NCI-H510A treated with DMSO at 0.1 percent for 48 hours (cell line): ENCODE measurements at places on chromosomes 12 and 14.

DNA sequence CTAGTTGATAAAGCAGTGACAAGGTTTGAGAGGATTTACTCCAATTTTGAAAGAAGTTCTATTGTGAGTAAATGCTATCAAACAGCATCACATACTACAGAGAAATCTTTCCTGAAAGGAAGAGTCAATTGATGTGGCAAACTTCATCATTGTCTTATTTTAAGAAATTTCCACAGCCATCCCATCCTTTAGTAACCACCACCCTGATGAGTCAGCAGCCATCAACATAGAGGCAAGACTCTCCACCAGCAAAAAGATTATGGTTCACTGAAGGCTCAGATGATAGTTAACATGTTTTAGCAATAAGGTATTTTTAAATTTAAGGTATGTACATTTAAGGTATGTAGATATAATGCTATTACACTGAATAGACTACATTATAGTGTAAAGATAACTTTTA lies 122.1 kb upstream of the ARHGAP5 start:
- no peak for DNase-seq

DNA sequence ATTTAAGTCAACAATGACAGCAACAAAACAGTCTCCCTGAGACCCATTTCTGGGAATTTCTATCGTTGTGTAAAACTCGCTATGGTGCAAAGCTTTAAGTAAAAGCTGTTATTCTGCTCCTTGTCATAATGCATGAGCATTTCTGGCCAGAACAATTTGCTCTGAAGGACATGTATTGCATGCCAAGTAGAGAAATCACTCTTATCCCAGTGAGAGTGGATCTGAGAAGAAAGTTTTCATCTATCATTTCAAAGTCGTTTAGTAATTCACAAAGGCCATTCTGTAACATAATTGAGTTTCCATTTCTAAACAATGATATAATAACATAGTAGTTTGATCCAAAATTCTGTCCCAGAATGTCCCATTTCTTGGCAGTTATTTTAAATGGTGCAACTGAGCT lies 86.6 kb downstream of the TBC1D30 start:
- no peak for DNase-seq

DNA sequence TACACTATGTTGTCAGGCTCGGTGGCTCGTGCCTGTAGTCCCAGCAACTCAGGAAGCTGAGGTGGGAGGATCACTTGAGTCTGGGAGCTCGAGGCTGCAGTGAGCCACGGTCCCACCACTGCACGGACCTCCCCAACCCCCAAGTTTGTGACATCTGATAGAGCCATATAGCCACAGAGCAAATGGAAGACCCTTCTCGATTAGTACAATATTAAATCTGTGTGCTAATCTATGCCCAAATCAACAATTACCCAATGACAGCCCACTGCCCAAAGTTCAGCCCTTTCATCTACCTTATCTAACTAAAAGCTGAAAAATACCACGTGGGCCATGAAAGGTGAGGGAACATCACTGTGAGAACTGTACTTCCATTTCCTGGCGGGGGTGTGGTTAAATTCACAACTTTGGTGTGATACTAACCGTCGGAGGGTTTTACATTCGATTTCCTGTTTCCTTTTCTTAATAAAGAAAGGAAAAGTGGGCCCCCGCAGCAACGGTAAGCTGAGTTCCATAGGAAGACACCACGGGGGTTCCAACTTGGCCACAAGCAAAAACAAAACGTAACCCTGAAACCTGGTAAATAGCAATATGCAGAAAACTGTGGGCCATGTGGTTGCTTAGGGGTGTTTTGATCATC lies 31.2 kb upstream of the FOS start:
- no peak for DNase-seq

GRCh38 chr12:116233669-116234068 lies 43.8 kb downstream of the MED13L start:
- no peak for DNase-seq

- no peak for DNase-seq
Observed at GRCh38 chr14:94100847-94101246, 9.7 kb upstream of the IFI27 start.

DNA sequence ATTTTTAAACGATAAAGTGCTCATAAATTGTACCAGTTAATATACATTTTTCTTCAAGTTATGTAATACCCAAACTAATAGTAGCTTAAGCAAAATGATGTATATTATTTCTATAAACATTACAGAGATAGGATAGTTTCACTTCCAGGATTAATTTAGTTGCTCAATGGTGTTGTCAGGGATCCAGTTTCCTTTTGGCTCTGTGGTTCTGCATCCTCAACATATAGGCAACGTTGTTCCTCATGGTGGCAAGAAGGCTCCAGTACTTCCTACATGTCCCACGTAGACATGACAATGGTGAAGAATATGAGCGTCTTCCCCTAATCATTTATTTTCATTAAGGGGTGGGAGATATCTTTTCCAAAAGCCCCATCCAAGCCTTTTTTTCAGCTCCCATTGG lies 60.7 kb upstream of the DCD start:
- DNase-seq = no peak

- no peak for DNase-seq
Observed at GRCh38 chr12:2492236-2492635, 302.5 kb upstream of the FKBP4 start.

DNA sequence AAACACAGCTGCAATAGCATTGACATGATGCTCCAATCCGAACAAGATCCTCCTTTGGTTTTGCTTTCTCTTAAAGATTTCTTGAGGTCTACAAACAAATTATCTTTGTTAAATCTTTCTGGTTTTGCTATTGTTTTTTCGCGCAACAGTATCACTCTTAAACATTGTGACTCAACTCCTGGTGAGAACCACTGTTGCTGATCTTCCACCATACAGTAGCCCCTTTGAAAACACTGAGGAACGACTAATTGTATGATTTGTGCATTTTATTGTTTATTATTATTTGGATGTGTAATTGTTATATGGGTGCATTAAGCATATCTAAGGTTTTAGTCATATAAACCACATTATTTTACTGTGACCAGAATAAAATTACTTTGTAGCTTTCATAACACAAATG lies 282.8 kb downstream of the EGLN3 start:
- DNase-seq = no peak

GRCh38 chr14:65958664-65959562 lies 527.3 kb upstream of the CCDC196 start:
- DNase-seq = peak; percentile 57

GRCh38 chr14:105852378-105853088 lies 326.1 kb downstream of the TMEM121 start:
- no peak for DNase-seq

DNA sequence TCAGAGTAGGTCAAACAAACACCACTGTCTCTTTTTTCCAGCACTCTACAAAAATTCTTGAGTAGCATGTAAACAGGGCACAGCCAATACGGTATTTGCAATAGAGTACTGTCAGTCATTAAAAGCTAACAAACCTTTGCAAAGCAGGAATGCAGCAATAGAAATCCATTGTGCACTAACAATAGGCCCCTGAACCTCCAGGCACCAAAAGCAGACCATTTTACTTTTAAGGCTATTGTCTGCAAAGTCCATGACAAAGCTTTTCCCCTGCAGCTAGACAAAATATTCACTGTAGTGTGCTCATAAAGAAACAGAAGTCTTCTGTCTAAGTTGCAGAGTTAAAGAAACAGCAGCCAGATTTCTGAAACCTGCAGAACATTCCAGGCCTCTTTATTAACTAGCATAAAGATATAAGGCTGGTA lies 191.9 kb downstream of the SOX5 start:
- peak; percentile 34 for DNase-seq

DNA sequence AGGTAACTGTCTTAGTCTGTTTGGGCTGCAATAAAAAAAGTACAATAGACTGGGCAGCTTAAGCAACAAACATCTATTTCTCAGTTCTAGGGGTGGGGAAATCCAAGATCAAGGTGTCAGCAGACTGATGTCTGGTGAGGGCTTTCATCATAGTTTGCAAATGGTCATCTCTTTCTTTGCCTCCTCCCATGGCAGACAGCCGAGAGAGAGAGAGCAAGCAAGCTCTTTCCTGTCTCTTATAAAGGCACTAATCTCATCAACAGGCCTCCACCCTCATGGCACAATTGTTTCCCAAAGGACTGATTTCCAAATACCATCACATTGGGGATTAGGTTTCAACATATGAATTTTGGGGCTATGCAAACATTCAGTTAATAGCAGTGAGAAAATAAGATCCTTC lies 445.6 kb upstream of the FLRT2 start:
- no peak for DNase-seq

GRCh38 chr14:103385929-103386712 lies 906 bp downstream of the MARK3 start:
- peak; percentile 21 for DNase-seq

DNA sequence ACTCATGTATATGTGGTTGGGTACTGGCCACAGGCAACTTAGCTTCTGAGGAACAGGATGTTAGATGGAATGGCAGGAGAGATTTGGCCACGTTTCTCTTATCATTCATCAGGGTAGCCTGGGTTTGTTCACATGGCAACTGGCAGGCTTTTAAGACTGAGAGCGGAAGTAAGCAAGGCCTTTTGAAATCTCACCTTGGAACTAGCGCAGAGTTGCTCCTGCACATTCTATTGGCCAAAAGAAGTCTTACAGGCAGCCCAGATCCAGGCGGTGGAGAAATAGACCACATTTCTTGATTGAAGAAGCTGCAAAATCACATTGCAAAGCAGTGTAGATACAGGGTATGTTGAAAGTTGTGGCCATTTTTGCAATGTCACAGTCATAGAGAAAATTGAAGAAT lies 3.7 kb downstream of the CLEC4A start:
- DNase-seq = no peak

DNA sequence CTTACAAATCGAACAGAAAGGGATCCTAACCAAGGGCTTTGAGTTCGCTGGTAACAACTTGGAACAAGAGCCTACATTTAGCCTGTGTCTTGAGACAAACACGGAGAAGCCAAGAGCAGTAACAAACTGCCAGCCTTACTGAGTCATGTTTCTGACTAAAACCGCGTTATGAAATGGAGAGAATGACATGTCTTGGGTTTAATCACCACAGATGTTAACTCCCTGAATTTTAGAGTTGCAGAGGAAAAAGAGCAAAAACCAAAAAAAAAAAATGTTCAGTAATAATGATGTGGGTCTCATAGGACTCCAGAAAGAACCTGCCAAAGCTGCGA lies 1.0 kb downstream of the BLTP3B start:
- no peak for DNase-seq

DNA sequence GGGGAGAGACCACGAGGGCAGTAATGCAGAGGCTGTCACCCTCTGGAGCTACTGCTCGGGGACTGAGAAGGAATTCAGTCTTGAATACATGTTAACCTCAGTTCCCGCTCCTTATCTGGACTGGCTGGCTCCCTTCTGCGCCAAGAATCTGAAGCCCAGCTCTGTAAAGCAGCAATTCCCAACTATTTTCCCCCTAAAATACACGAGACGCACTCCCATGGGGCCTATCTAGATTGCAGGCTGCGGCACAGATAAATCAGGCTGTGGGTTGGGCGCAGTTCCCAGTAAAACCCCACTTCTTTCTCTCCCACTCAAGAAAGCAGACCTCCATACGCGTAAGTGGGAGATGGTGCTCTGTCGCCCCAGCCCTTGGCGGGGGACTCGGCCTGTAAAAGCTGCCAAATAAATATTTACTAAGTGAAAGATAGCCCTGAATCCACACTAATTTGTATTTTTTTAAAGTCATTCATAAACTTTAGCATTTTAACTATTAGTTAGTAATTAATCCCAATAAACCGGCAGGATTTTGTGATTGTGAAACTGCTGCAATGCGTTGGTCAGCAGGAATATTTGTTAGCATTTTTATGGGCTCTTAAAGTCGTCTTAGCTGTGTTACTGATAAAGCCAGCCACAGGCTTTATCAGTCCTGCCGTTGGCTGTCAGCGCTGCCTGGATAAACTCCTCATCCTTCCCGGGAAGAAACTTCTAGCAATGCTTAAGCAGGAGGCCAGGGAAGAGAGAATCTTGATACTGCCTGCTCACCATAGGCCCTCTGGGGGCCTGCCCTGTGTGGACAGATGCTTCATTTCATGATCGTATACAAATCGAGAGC lies 17.8 kb downstream of the FBXL14 start:
- DNase-seq = no peak

GRCh38 chr14:89489761-89490437 lies 72.9 kb upstream of the FOXN3 start:
- DNase-seq = peak; percentile 66

- no peak for DNase-seq
Observed at GRCh38 chr12:88298014-88298682, 156.0 kb downstream of the TMTC3 start.

- no peak for DNase-seq
Observed at GRCh38 chr14:90666571-90666970, 149.7 kb downstream of the TTC7B start.

GRCh38 chr14:100429537-100429936 lies 106.4 kb downstream of the SLC25A47 start:
- DNase-seq = no peak

- no peak for DNase-seq
Observed at GRCh38 chr14:88852632-88853031, 28.2 kb downstream of the TTC8 start.

DNA sequence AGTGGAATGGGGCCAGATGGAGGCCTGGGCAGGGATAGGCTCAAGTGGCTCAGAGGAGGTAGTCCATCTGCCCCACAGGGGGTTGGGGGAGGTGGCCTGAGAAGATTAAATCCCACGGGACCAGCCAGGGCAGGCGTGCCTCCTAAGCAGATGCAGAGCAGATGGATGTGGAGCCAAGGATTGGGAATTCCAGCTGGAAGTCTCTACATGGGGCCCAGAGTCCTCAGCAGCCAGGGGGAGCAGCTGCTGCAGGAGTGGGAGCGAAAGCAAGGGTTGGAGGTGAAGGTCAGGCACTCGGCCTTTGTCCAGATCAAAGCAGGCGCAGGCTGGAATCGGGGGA lies 42.4 kb upstream of the VRK1 start:
- no peak for DNase-seq

DNA sequence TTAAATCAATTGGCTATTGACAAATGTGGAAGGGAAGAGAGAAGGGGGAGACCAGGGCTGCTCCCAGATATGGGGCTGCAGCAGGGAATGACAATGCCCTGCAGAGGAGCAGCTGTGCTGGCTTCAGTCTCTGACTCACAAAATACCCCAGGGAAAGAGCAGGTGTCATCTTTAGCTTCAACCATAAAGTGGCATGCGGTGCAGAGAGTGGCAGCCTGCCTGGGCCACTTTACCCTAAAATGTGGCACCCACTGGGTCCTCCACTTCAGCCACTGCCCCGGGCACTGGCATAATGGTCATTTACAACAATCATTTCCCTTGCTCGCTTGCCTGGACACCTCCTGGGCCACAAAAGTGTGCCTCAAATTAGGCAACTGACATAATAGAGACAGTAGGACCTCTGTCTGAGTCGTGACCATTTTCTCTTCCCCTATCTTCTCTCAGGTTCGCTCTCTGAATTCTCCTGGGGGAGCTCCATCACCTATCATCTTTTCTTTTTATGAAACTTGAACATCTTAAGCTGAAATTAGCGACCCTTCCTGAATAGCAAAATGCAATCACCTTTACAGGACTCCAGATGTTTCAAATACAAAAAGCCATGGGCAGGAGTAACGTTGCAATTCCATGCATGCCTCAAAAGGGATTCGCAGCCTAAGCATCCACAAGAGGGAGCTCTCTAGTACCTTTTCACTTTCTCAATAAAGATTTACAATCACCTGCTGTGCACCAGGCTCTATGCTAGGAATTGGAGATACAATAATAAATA lies 179.9 kb upstream of the ATF7IP start:
- peak; percentile 61 for DNase-seq
